T-helper 2 cell (primary cell): ENCODE measurements at places on chromosomes 5 and 9.

- DNase-seq: peak; percentile 72
Observed at GRCh38 chr5:77356740-77357139, 135.4 kb downstream of the WDR41 start.

GRCh38 chr5:170361616-170362015 is 27.6 kb downstream of the KCNMB1 start:
- no peak for DNase-seq

DNA sequence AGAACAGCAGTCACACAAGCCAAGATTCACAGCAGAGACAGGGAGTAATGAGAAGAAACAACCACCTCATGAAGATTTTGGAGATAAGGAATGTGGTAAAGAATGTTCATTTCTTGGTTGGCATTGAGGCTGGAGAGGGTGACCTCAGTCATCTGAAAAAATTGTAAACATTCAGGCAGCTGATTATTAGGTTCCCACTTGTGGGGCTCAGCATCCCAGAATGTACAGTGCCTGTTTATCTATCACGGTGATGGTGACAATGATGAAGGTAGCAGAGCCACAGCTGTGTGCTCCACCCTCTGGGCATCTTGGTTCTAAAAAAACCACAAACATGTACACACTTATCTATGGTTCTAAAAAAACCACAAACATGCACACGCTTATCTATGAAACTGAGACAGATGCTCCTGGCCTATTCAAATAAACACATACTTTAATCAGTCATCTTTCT is 143.9 kb upstream of the MOCS2 start:
- DNase-seq: no peak

GRCh38 chr5:1402611-1403255 is 42.5 kb downstream of the SLC6A3 start:
- no peak for DNase-seq

GRCh38 chr9:137433349-137433915 is 7.7 kb downstream of the ENTPD8 start:
- no peak for DNase-seq

DNA sequence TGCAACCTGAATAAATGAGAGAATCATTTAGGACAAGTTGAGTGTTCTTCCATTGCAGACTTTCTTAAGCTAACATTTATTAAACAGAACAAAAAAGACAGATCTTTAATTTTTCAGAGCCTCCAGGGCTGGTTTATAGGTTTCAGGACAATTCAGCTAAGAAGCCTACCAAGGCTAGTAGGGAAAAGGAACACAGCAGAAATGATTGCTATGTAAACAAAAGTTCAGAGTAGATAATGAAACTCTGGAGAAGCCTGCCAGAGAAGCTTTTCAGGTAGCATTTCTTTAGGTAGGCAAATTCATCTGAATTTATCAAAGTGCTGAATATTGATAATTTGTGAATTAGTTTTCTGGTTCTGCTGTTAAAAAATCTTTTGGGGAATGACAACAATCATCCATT is 264.2 kb downstream of the DEPDC1B start:
- DNase-seq: no peak

DNA sequence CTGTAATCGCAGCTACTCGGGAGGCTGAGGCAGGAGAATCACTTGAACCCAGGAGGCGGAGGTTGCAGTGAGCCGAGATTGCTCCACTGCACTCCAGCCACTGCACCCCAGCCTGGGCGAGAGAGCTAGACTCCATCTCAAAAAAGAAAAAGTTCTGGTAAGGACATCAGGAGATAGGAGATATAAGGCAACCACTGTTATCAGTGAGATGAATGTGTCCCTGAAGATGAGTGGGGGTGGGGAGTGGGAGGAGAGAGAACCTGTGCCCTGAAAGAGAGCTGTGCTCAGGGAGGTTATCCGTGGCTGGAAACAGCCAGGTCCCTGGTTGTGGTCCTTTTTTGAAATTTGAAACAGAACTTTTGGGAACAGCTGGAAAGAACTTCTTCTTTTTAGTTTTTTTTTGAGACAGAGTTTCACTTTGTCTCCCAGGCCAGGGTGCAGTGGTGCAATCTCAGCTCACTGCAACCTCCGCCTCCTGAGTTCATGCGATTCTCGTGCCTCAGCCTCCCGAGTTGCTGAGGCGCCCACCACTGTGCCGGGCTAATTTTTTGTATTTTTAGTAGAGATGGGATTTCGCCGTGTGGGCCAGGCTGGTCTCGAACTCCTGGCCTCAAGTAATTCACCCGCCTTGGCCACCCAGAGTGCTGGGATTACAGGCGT is 2.6 kb downstream of the PTPA start:
- no peak for DNase-seq

GRCh38 chr9:131511416-131511815 is 8.7 kb downstream of the POMT1 start:
- no peak for DNase-seq

DNA sequence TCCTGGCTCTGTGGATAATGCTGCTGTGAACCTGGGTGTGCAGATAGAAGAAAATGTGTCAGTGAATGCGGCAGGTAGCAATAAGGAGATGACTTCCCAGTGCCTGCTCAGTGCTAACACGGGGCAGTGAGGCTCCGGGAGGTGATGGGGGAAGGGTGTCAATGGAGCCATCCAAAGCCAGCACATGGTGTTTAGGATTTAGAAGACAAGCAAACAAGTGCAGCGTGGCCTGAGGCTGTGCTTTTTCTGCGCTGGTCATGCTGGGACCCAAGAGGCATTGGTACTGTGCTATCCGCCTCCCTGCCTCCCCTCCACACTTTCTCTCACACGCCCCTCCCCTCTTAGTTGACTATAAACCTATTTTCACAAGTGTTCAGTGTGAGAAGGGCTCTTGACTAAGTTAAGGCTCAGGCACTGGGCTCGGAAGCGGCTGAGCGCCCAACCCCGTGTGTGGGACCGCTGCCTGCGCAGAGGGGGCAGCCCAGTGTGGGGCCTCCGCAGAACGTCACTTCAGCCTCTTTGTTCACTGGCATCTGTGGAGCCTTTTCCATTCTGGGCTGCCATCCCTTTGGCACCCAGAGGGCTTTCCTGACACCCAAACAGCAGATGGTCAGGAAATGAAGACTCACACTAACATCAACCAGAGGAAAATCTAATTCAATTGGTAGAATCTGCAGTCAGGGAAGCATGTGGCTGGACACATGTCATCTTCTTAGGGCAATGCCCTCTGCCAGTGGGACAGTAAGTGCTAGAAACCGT is 21.8 kb upstream of the NINJ1 start:
- no peak for DNase-seq

- no peak for DNase-seq
Observed at GRCh38 chr9:109894921-109895758, 115.1 kb downstream of the PALM2AKAP2 start.

DNA sequence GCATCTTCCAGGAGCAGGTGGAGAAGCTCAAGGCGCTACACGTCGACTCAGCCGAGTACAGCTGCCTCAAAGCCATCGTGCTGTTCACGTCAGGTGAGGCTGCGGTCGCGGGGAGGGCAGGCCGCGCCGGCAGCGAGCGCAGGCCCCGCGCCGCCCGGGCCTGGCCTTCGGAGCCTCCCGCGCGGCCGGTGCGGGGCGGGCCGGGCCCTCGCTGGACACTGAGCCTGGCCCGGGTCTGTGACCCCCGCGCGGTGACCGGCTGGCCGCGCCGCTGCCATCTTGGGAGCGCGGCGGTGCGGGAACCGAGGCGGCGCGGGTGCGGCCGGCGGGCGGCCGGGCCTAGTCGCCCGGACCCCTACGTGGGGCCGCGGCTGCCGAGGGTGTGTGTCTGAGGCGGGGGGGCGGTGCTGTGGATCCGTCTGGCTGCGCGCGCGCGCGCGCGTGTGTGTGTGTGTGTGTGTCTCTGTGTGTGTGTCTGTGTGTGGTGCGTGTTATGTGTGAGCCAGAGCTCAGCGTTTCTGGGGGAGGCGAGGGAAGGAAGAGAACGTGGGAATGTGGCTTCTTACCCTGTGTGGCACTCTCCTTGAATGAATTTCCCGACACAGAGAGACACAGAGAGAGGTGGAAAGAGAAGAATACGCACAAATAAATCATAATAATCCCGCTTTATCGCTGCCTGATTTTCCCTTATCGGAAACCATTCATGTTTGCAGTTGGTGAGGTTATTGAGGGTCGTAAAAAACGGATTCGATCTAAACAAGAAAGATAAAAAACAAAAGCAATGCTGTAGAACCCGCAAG is 5.5 kb downstream of the NR2F1 start:
- DNase-seq: peak; percentile 49

GRCh38 chr5:150026682-150027172 is 26.2 kb downstream of the HMGXB3 start:
- no peak for DNase-seq

- no peak for DNase-seq
Observed at GRCh38 chr5:14597080-14597479, 15.5 kb downstream of the OTULINL start.

- no peak for DNase-seq
Observed at GRCh38 chr9:124506433-124506832, 766 bp downstream of the NR5A1 start.

DNA sequence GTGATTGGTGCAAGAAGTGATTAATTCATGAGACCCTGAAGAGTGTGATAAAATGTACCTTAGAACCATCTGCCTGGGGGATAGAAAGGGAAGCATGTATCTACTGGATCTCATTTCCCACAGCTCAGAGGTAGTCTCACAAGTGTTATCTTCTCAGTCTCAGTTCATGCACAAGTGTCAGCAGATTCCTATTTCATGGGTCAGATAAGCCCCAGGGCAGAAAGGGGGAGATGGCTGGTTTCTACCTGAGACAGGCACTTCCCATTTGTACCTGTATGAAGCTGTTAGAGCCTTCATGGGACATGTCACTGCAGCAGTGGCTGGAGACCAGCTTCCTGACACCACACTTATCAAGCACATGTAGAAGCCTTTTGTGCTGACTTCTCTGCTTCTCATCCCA is 45.6 kb upstream of the SMIM15 start:
- no peak for DNase-seq

DNA sequence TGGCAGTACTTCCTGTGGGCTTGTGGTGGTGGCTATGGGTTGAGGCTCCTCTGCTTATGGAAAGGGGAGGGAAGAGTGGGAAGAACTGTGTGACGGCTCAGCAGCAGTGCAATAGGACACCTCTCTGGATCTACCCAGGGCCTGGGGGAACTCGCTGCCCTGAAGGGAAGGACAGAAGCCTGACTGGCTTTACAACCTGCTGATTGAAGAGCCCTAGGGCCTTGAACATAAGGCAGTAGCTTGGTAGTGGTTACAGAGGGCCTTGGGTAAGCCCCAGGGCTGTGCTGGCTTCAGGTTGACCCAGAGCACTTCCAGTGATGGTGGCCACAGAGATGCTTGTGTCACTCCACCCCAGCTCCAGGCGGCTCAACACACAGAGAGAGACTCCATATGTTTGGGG is 5.5 kb downstream of the CCIN start:
- DNase-seq: no peak

DNA sequence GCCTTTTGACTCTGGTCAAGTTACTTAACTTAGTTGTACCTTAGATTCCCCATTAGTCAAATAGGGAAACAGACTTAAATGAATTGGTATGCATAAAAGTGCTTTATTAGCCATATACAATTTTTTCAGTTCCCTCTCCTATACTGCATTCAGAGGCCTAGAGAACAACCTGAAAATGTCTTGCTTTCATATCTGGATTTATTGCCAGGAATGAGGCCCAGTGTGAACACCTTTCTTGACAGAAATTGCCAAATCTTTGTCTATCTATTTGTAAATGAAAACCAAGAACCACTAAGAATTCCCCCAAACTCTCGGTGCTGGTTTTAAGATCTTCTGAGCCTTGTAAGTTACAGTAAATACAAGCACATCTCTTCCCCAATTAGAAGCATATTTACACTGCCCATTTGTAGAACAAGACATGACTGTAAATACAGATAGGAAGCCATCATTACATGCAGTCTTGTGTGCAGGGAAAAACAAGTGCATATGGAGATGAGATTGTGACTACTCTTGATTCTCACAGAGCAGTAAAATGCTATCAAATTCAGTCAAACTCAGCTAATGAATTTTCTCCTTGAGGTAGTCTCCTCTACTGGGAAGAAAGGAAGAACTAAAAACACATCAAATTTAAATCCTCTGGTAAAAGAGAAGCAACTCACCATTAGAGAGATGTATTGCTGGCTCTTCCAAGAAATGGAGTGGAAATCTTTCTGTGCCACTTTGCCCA is 5.2 kb upstream of the FAM13B start:
- no peak for DNase-seq

DNA sequence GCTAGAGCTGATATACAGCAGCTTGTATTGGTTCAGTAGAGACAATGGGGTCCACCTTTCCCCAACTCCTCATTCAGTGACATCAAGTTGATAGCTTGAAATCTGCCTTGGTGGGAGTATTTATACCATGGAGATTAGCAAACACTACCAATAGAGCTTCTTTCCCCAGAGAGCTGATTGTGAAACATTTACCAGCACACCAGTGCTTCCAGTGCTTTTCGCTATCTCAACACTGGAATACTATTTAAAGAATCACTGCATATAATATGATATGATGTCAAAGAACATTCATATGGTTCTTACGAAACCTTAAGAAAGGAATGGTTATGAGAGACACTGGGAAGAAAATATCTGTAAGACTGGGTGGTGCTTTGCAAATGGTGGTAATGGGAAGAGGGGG is 21.8 kb upstream of the RNF145 start:
- no peak for DNase-seq

DNA sequence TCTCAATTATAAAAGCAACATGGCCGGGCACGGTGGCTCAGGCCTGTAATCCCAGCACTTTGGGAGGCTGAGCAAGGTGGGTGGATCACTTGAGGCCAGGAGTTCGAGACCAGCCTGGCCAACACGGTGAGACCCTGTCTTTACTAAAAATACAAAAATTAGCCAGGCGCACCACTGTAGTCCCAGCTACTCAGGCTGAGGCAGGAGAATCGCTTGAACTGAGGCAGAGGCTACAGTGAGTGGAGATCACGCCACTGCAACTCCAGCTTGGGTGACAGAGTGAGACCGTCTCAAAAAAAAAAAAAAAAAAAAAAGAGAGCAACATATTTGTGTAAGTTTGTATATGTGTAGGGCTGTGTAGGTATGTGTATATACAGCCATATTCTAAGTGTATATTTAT is 7.5 kb downstream of the RPS6 start:
- DNase-seq: no peak

DNA sequence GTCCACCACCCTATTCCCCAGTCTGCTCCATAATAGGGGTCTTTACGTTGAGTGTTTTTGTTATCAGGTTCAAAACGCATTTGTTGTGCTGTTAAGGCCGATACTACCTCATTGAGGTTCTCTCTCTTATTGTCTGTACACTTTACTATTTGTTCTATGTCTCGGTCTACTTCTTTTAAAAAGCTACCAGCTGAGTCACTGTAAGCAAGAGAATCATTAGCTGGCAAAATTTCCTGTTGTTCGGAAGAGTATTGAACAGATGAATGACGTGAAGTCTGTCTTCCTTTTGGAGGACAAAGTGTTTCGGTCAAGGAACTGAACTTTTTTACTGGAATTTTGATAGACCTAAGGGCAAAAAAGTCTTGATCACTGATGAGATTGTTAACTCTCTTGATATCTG is 10.3 kb downstream of the LYSMD3 start:
- DNase-seq: no peak

DNA sequence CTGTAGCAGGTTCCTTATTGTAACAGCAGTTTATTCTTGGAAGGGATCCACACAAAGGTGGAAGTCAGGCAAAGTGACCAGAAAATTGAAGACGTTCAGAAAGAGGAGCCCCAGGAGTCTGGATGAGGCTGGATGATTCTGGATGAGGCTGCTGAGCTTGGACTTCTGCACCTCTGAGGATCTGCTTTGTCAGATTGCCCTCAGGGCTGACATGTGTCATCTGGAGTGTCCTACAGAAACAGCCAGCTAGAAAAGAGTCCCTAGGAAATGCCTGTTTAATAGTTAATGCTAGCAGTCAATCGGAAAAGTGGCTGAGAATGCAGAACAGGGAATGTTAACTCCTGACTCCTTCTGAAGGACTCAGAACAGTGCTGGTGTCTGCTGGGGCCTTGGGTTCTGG is 236.4 kb downstream of the LRRC70 start:
- DNase-seq: no peak

GRCh38 chr5:119070578-119070827 is 384 bp upstream of the DMXL1 start:
- DNase-seq: peak; percentile 55
